ENCODE measurements at places on chromosomes 11 and 22. TPM values are rescaled to one million over a fixed set of nuclear protein-coding genes. Genes with fewer than 3 reads are reported as not detected.

Gene OR2AG1
- not detected for total RNA-seq

Gene CDKN1C
- total RNA-seq, result 2.6 TPM

Gene SORL1
- total RNA-seq, result 90.0 TPM

Gene ZDHHC13
- 19.7 TPM for total RNA-seq

Gene SLC43A3
- total RNA-seq, result 16.5 TPM

All from hair follicular keratinocyte (primary cell).